ENCODE measurements at places on chromosomes 12 and 14.

GRCh38 chr14:44567997-44568396, 60.9 kb upstream of the FSCB start:
- no peak for DNase-seq

DNA sequence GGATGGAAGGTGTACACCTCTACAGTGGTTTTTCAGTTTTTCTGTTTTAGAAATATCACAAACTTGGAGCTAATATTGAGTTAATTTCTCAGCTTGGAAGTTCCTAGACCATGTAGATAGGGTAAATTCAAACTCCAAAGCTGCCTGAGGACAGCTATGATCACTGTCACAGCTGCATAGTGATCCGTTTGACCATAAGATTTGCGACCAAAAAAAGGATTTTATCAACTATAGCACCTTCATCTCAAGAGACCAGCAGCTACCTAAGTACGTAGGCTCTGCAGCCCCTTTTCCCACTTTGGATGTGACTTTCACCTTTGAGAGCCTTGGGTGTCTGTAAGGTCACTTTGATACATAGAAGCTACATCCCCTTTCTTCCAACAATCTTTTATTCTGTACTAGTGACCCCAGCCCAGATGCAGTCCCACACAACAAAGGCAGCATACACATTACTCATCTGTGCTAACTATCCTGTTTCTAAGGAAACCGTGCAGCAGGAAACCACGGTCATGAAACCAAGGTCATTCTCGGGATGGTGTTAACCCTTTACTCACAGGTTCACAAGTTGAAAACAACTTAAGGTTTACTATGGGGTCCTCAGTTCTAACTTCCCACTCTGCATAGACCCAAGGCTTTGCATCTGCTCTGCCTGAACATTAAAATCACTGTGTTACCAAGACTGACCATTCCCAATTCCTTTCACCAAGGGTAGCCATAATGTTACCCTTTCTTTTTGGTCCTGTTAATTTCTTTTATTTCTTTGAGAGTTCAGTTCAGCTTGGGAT, 75.4 kb downstream of the IFT81 start:
- DNase-seq: no peak

DNA sequence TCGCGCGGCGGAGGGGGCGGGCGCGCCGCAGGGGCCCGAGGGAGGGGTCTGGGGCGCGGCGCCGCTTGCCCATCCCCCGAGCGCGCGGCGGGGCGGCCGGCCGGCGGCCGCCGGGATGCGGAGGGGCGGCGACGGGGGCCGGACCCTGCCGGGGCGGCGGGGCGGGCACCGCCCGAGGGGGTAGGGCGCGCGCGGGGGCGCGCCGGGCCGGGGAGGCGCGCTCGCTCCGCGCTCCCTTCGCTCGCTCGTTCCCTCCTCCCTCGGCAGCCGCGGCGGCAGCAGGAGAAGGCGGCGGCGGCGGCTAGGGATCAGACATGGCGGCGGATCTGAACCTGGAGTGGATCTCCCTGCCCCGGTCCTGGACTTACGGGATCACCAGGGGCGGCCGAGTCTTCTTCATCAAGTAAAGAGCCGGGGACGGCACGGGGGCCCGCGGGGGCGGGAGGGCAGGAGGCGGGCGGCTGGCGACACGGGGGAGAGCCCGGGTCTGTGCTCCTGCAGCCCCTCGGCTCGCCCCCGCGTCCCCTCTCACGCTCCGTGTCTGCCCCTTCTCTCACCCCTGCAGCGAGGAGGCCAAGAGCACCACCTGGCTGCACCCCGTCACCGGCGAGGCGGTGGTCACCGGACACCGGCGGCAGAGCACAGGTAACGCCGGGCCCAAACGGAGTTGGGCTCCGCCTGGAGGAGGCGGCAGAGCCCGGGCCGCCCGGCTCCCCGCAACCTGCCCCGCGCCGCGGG, at the start of gene PLEKHA5:
TSS of gene PLEKHA5 (plus strand) at position 248 of the 738 bp plus-strand sequence. CDS start at position 315, 67 bp downstream.
- no peak for DNase-seq

GRCh38 chr12:126681676-126682075, 1585.3 kb upstream of the TMEM132C start:
- no peak for DNase-seq

GRCh38 chr12:4051596-4051995, 178.4 kb upstream of the PARP11 start:
- DNase-seq: no peak

- no peak for DNase-seq
These were observed 43.8 kb upstream of the CSRNP2 start for GRCh38 chr12:51127050-51127729.

- DNase-seq: no peak
These were observed 43.0 kb downstream of the SRRM4 start for GRCh38 chr12:119024356-119024755.

- DNase-seq: no peak
These were observed 2.2 kb downstream of the ZNF839 start for GRCh38 chr14:102321456-102322422.

DNA sequence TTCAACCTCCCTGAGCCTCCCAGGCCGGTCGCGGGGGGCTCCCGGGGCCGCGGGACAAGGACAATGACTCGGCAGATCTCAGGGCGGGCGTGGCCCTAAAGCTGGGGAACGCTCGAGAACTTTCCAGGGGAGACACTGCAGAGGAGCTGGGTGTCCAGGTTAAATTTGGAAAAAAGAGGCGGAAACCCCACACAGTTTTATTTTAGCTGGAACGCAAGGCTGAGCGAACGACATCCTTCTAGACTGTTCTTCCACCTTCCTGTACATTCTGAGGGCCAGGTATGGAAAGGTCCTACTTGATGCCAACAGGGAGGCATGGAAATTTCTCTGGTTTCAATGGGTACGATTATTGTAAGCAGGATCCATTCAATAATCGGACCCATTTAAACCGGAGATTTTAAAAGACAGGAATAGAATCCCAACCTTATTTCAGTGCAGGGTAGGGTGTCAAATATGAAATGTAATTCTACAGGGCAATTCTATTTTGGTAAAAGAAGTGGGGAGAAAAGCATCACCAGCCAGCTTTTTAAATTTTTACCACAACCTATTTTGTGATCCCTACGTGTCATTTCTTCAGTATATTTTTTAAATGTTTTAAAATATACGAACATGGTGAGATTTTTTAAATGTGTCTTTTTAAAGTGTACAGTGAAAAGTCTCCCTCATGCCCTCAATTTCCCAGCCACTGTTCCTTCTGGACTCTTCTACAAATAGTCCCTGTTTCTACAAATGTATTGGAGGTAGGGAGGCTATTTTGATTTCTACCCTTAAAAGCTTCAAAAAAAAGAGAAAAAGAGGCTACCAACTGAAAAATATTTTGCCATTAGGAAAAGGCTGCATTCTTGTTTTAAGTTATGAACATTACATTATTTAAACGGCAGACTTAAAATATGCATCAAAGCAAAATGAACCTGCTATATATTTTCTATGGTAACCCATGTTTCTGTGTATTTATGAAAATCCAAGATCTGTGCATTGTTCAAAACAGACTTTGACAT, 1.1 kb upstream of the UBC start:
- no peak for DNase-seq

GRCh38 chr12:34336619-34337465, 314.5 kb downstream of the ALG10 start:
- DNase-seq: no peak

GRCh38 chr12:132413931-132414588, 75.9 kb upstream of the FBRSL1 start:
- DNase-seq: no peak

DNA sequence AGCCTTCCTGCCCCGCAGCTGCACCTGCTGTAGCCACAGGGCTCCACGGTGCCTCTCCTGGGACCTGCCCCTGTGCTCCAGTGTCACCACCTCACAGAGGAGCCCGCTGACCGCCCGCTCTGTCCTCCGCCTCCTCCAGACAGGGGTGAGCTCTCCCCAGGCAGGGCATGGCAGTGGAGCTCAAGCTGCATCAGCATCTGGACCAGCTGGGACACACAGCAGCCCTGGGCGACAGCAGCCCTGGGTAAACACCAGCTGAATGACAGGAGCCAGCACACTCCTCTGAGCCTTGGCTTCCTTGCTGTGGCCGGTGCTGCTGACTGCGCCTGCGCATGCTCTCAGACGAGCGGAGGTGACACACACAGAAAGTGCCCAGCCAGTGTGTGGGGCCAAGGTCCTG, 22.0 kb downstream of the CHGA start:
- no peak for DNase-seq

GRCh38 chr12:68888243-68888642, 44.7 kb downstream of the CPM start:
- peak; percentile 40 for DNase-seq
